ENCODE measurements at places on chromosomes 1 and 21.

- no peak for DNase-seq
Measured at GRCh38 chr1:51328926-51329325, 1.4 kb downstream of the TTC39A start.

GRCh38 chr1:66000033-66000637, 207.4 kb downstream of the PDE4B start:
- DNase-seq: no peak

DNA sequence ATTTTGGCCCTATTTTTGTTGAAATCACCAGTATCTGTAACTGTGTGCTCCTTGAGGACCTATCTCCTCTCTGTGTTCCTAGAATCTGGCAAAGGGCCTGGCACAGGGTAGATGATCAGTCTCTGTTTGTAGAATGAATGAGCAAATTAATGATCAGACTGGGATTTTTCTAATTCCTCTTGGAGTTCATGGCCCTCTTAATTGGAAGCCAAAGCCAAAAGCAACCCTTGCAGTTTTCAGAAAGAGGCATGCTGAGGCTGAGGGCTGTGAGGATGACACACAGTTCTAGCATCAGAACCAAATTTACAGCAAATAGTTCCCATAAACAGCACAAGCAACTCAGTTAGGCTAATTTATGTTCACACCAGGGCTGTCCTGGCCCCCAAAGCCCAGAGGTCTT, 111.1 kb upstream of the BEND5 start:
- no peak for DNase-seq

GRCh38 chr1:42765832-42766740, 742 bp downstream of the P3H1 start:
- peak; percentile 58 for DNase-seq

- no peak for DNase-seq
Measured at GRCh38 chr1:212432272-212432660, 454 bp upstream of the NENF start.

DNA sequence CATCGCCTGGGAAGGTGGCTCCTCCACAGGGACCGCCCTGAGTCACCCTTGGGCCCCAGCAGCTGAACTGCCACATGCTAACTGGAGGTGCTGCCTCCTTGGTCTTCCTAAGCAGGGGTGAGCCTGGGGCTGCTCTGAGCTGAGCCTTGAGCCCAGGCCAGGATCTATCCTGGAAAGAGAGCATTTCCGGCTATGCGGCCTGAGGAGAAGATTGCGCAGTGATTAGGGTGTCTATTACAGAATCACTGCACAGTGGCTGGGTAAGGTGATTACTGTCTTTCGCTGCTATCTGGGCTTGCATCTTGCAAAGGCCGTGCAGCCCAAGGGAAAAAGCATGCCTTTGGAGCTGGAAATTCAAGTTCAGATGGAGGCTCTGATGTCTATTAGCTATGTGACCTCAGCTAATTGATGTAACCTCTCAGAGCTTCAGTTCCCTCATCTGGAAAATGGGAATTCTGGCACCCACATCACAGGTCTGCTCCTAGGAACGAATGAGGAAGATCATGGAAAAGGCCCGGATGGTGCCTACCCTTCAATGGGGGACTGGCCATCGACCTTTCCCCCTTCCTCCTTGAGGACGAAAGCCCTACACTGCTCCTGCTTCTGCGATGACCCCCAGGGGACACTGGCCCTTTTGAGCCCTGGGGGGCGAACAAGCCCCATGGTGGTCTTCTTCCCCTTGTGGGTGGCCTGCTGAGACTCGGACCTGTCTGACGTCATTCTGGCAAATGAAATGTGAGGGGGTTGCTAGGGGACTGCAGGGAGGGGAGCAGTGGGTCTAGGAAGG, 38.0 kb downstream of the GPR161 start:
- no peak for DNase-seq

DNA sequence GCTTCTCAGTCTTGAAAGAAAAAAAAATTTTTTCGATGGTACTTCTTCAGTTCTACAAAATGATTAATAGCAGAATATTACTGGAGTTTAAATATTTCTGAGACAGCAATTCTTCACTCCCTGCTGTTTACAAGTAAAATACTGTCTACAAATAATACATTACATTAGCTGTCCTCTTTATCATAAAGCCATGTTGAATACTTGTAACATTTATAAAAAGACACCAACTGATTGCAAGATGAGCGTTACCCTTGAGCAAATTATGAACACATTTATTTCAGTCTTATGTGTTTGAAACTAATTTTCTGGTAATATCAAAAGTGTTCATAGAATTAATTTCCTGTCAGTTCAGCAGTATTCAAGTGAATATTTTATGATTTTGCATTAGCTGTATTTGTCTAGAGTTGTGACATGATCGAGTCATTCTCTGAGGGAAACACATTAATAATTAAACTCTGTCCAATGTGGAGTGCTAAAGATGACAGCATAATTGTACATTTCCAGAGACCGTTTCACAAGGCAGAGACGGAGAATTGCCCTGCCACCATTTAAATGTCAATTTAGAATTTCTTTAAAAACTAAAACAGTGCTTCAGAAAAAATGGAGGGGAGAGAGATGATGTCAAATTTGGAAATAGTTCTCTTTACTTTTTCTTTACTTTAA, 1359.0 kb upstream of the ADGRL4 start:
- no peak for DNase-seq

DNA sequence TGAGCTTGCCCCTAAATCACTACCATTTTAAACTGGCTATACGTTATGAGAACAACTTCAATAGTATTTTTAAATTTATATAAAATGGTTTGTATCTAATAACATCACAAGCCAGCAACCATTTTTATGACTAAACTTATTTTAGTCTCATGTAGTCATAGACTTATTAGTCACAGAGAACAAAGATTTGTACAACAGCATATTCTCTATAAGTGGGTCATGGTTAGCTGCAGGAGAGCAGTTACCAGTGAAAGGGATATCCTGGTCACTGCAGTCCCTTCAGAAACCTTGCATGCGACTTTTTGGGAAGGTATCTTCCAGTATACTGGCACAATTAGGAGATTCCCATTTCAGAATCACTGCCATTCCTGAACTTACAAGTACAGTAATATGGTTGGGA, 90.0 kb downstream of the HFM1 start:
- DNase-seq: no peak

DNA sequence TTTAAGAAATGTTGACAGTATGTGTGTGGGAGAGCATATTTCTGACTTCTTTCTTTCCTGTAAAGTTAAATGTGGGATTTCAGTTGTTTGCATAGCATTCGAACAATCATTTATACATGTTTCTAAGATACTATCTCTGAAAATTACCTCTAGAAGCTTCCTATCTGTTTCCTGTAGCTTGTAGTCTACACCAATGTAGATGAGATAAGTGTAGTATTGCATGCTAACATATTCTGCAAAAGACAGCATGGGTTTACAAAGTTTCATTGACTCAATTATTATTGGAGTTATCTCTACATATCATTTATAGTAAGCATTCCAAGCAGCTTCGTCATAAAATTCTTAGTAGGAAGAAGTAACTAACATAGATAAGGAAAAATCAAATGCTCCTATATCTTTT, 98.9 kb upstream of the DPYD start:
- no peak for DNase-seq

DNA sequence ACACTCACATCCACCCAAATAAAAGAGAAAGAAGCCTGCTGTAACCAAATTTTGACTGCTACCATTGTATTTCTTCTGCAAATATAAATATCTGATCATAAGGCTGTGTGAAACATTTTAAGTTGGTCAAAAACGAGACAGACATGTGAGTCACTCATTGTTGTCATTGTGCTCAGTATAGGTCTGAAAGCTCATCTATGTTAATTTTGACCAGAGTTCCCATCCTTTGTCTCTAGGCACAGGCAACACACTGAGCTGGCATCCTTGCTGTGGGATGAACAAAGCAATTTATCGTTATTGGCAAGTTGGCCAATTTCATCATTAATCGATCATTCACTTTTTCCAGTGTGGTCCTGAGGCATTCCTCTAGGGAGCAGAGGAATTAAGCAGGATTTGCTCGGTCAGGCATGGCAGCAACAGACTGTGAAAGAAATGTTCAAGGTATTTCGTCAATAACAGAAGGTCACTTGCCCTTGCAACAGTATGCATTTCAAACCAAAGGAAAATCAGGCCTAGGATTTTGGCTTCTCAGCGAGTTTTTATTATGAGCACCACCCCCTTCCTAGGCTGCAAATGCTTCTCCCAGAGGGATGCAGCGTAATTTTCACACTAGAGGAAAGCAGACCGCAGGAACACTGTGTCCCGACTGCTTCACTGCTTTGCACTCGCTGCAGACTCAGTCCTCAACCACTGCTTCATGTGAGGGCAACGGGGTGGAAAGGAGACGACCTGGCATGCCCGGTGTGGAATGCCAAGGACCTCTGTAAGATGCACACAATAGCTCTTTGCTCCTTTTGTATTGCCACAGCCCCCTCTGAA, 87.9 kb upstream of the SMYD2 start:
- DNase-seq: no peak

GRCh38 chr1:156677616-156678596, 699 bp upstream of the NES start:
- DNase-seq: no peak

GRCh38 chr1:93999840-94000415, 90.7 kb upstream of the GCLM start:
- DNase-seq: no peak

GRCh38 chr1:109312246-109312645, 5.4 kb upstream of the MYBPHL start:
- DNase-seq: no peak

DNA sequence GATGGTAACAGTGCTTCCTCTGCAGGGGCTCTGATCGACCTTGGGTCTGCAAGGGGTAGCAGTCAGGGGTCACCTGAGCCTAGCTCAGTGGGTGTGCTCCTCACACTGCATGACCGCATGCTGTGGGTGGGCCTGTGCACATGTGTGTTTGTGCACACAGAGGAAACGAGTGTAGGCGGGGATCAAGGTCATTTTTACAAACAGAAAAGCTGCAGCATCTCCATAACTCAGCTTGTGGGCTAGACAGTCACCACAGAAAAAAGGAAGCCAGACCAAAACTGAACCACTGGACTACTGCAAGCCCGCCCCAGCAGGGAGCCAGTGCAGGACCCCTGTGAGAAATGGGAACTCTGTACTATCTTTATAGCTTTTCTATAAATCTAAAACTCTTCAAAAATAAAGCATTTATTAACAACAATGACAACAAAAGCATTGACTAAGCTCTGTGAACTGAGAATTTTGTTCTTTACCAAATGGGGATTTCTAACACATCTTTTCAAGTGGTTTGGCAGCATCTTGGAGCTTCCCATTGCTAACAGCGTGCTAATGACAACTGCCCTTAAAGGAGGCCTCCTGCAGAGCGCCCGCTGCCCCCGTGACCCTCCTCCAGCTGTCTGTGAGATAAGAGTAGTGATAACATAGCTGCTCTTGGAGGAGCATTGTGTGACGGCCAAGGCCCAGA, 19.9 kb upstream of the NEK2 start:
- no peak for DNase-seq

DNA sequence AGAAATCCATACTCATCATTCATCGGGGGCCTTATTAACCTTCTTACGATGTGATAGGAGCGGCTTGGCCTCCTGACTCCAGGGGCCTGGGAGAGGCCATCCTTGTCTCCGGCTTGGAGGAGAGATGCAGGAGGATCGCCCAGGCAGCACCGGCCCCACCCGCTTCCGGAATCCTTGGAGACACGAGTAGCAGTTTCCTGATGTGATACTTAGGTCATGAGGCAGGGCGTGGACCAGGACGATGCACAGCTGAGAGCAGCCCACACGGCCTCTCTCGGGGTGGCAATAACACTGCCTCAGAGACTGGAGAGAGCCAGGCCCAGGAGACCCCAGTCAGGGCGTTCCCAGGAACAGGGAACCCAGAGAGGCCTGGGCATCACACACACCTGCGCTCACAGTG, 163.6 kb upstream of the ARHGEF16 start:
- DNase-seq: no peak

DNA sequence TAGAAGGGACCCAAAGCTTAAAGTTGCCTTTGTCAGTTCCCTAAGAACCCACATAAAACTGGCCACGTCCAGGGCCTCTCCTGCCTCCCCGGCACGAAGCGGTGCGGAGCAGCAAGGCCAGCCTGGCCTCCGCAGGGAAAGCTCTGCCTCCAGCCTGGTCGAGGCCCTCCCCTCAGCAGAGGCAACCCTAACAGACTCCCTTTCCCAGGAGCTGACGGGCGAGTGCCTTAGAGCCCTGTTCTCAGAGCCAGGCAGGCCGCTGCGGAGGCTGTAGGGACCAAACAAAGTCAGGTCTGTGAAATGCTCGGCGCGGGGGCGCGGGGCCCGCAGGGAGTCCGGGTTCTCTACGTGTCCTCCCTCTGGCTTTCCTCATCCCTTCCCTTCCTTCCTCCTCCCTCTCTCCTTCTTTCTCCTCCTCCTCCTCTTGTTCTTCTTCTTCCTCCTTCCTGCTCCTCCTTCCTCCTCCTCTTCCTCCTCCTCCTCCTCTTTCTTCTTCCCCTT, 40.7 kb downstream of the RIPK4 start:
- DNase-seq: no peak

DNA sequence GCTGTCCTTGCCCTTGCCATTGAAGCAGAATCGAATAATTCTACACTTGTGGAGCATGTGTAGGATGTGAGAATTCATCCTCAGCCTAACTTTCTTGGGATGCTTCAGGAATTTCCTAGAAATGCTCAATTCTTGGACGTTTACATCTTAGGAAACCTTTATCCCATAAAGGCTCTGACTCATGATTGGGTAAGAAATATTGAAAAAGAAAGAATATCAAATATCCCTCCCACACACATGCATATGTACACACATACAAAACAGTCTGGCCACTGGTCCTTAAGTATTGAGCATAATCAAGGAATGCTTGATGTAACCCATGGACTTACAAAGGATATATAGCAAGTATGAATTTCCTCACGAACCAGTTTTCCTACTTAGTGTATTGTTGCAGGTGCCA, 83.9 kb upstream of the IPO9 start:
- no peak for DNase-seq

- DNase-seq: peak; percentile 63
Measured at GRCh38 chr1:232943679-232944252, 6.6 kb upstream of the NTPCR start.

- no peak for DNase-seq
Measured at GRCh38 chr1:223020770-223021169, 122.3 kb downstream of the TLR5 start.

GRCh38 chr1:209504571-209504970, 78.9 kb upstream of the CAMK1G start:
- no peak for DNase-seq

- DNase-seq: no peak
Measured at GRCh38 chr1:89552471-89553081, 27.9 kb downstream of the LRRC8B start.

DNA sequence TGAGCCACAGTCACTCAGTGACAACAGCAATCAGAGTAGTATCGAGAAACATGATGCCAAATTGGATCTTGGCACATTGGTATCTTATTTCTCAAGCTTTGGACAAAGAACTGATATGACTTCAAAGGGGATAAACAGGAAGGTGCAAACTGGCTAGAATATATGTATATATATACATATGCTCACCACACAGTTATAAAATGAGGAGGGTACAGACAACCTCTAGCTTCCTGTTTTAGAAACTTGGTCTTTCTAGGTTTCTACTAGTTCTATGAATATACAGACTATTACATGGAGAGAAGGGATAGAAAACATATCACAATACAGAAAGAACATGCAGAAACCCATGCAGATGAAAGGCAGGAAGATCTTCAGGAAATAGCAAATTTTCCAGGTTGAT, 292.1 kb upstream of the SNX7 start:
- DNase-seq: no peak

- DNase-seq: no peak
Measured at GRCh38 chr1:225482421-225482950, 54.6 kb upstream of the LBR start.

GRCh38 chr1:118247593-118247992, 62.6 kb upstream of the SPAG17 start:
- DNase-seq: no peak

- DNase-seq: no peak
Measured at GRCh38 chr1:101367630-101368029, 130.8 kb downstream of the S1PR1 start.
